ENCODE measurements at places on chromosomes 7 and 10. TPM values are rescaled to one million over a fixed set of nuclear protein-coding genes. Genes with fewer than 3 reads are reported as not detected.
A peak's percentile ranks its signal among the peaks of the same experiment; 100 is the strongest.

The GTF2IRD1 gene
- 14.4 TPM for total RNA-seq

The CTTNBP2 gene
- 0.76 TPM for total RNA-seq

The TRIM50 gene
- total RNA-seq = not detected

The SPDYE2 gene
- total RNA-seq = not detected

The CACNB2 gene
- total RNA-seq = 37.0 TPM

The UCMA gene
- not detected for total RNA-seq

The UFSP1 gene
- total RNA-seq = 1.0 TPM

The FHIP2A gene
- total RNA-seq = 32.1 TPM

The KAZALD1 gene
- total RNA-seq = 11.1 TPM

The CYP2E1 gene
- total RNA-seq = not detected

The FAM25G gene
- not detected for total RNA-seq

The SAP25 gene
- total RNA-seq = not detected

The ACTL6B gene
- not detected for total RNA-seq

The SEMA3E gene
- not detected for total RNA-seq

The C10orf90 gene
- total RNA-seq = not detected

- H3K36me3 ChIP-seq = no peaks in the 10 kb centered on the region
- no peak overlapping the region for H3K4me3 ChIP-seq
- H3K27me3 ChIP-seq = no peaks in the 10 kb centered on the region
- H3K27ac ChIP-seq = no peak overlapping the region
Measured at GRCh38 chr7:157654350-157654749, 317.5 kb downstream of the DNAJB6 start.

- H3K4me3 ChIP-seq = no peak overlapping the region
- H3K27me3 ChIP-seq = no peaks in the 10 kb centered on the region
- no peaks in the 10 kb centered on the region for H3K36me3 ChIP-seq
- H3K4me1 ChIP-seq = no peaks in the 10 kb centered on the region
Measured at GRCh38 chr7:119737390-119737789, 535.6 kb upstream of the KCND2 start.

GRCh38 chr7:134453518-134453917, 5.4 kb downstream of the AKR1B1 start:
- H3K36me3 ChIP-seq = peaks cover 12% of the 10 kb centered on the region
- no peak for DNase-seq
- H3K27me3 ChIP-seq = no peaks in the 10 kb centered on the region
- peak overlapping the region; percentile 42 for H3K27ac ChIP-seq
- no peak overlapping the region for H3K4me3 ChIP-seq

- peak; percentile 23 for DNase-seq
- no peak overlapping the region for H3K4me3 ChIP-seq
- H3K27me3 ChIP-seq = no peaks in the 10 kb centered on the region
- H3K4me1 ChIP-seq = peaks cover 7% of the 10 kb centered on the region
- no peak overlapping the region for H3K27ac ChIP-seq
Measured at GRCh38 chr7:2710286-2710655, 22.3 kb downstream of the AMZ1 start.

- no peak overlapping the region for H3K27ac ChIP-seq
- H3K4me3 ChIP-seq = no peak overlapping the region
- no peak for DNase-seq
- H3K36me3 ChIP-seq = no peaks in the 10 kb centered on the region
- peaks cover 22% of the 10 kb centered on the region for H3K4me1 ChIP-seq
Measured at GRCh38 chr10:132390170-132390920, 6.7 kb upstream of the PWWP2B start.

GRCh38 chr10:7121154-7121797, 289.6 kb downstream of the SFMBT2 start:
- H3K4me1 ChIP-seq = no peaks in the 10 kb centered on the region
- no peaks in the 10 kb centered on the region for H3K27me3 ChIP-seq

- H3K4me1 ChIP-seq = no peaks in the 10 kb centered on the region
- H3K36me3 ChIP-seq = peaks cover 87% of the 10 kb centered on the region
- H3K27ac ChIP-seq = no peak overlapping the region
- H3K4me3 ChIP-seq = no peak overlapping the region
- no peak for DNase-seq
Measured at GRCh38 chr10:13672548-13672947, 85.8 kb downstream of the PRPF18 start.

DNA sequence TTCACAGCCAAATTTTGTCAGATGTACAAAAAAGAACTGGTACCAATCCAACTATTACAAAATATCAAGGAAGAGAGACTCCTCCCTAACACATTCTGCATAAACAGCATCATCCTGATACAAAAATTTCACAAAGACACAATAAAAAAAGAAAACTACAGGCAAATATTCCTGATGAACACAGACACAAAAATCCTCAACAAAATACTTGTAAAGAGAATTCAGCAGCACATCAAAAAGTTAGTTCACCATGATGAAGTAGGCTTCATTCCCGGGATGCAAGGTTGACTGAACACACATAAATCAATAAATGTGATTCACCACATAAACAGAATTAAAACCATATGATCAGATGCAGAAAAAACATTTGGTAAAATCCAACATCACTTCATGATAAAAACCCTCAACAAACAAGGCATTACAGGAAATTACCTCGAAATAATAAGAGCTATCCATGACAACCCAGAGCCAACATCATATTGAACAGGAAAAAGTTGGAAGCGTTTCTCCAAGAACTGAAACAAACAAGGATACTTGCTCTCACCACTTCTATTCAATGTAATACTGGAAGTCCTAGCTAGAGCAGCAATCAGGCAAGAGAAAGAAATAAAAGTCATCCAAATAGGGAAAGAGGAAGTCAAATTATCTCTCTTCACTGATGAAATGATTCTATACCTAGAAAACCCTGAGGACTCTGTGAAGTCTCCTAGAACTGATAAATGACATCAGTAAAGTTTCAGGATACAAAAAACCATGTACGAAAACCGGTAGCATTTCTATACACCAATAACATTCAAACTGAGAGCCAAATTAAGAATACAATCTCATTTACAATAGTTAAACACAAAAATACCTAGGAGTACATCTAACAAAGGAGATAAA, 223.1 kb downstream of the REEP3 start:
- no peaks in the 10 kb centered on the region for H3K27me3 ChIP-seq

DNA sequence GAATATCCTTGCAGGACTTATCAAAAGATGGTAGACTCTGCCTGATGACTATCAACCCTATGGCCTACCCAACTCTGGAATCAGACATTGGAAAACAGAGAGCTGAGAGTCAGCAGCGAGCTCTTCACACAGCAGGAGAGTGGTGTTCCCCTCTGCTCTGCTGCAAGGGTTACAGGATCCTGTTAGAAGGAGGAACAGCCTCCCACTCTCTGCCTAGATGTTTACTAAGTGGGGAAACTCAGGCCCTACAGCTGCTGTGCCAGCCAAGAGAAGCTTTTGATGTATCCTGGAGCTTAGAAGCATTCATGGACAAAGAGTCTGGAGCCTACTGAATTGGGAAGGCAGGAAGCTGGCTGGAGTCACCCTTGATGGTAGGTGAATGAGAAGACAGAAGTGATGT, 104.6 kb downstream of the ABLIM1 start:
- H3K4me1 ChIP-seq = peaks cover 20% of the 10 kb centered on the region
- no peak overlapping the region for H3K4me3 ChIP-seq
- DNase-seq = no peak
- no peaks in the 10 kb centered on the region for H3K36me3 ChIP-seq

GRCh38 chr10:100917071-100917470, 4.3 kb downstream of the SLF2 start:
- H3K4me3 ChIP-seq = no peak overlapping the region
- H3K36me3 ChIP-seq = peaks cover 35% of the 10 kb centered on the region
- H3K27ac ChIP-seq = no peak overlapping the region
- H3K27me3 ChIP-seq = no peaks in the 10 kb centered on the region

DNA sequence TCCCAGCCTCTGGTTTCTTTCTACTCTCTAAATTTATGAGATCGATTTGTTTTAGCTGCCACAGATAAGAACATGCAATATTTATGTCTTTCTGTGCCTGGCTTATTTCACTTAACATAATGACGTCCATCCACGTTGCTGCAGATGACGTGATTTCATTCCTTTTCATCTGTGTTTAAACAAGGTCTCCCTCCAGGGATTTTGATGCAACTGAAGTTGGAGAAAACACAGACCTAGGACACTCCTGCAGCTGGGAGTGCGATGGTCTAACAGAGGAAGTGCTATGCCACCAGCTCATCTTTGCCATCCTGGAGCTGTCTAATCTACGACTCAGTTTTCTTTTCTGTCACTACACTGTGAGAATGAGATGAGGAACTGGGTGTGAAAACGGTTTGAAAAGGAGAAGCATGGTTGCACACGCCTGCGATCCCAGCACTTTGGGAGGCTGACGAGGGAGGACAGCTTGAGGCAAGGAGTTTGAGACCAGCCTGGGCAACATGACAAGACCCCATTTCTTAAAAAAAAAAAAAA, 1.5 kb upstream of the KCTD7 start:
- peak overlapping the region; percentile 93 for H3K27ac ChIP-seq
- no peaks in the 10 kb centered on the region for H3K27me3 ChIP-seq
- DNase-seq = no peak
- H3K4me1 ChIP-seq = peaks cover 29% of the 10 kb centered on the region

- no peak for DNase-seq
- no peaks in the 10 kb centered on the region for H3K27me3 ChIP-seq
- H3K4me3 ChIP-seq = no peak overlapping the region
- no peaks in the 10 kb centered on the region for H3K4me1 ChIP-seq
- no peak overlapping the region for H3K27ac ChIP-seq
Measured at GRCh38 chr7:3575753-3576531, 274.9 kb downstream of the SDK1 start.

- DNase-seq = peak; percentile 41
- peaks cover 12% of the 10 kb centered on the region for H3K4me1 ChIP-seq
- H3K4me3 ChIP-seq = peak overlapping the region; percentile 30
- H3K27me3 ChIP-seq = no peaks in the 10 kb centered on the region
- no peaks in the 10 kb centered on the region for H3K36me3 ChIP-seq
Measured at GRCh38 chr10:91796331-91797047, 1.7 kb upstream of the TNKS2 start.

- DNase-seq = no peak
- no peaks in the 10 kb centered on the region for H3K27me3 ChIP-seq
- no peak overlapping the region for H3K27ac ChIP-seq
- no peak overlapping the region for H3K4me3 ChIP-seq
- H3K36me3 ChIP-seq = no peaks in the 10 kb centered on the region
Measured at GRCh38 chr7:11650500-11650899, 181.5 kb downstream of the THSD7A start.

DNA sequence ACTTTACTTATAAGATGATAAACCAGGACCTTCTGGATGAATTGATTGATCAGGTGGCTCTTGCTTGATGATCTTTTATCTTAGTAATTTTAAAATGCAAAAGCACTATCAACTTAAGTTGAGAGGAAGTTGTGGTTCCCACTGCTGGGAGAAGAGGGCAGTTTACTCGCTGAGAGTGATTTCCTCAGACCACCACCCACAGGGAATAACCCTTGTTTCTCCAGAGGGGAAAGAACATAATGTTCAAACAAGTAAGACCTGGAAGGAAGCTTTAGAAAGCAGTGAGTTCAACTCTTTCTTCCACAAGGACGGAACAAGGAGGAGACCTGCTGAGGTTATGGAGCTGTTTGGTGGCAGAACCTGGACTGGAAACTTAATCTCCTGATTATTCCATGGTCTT, 138.7 kb downstream of the FAM204A start:
- H3K27me3 ChIP-seq = no peaks in the 10 kb centered on the region
- DNase-seq = no peak
- H3K36me3 ChIP-seq = no peaks in the 10 kb centered on the region
- no peak overlapping the region for H3K27ac ChIP-seq

DNA sequence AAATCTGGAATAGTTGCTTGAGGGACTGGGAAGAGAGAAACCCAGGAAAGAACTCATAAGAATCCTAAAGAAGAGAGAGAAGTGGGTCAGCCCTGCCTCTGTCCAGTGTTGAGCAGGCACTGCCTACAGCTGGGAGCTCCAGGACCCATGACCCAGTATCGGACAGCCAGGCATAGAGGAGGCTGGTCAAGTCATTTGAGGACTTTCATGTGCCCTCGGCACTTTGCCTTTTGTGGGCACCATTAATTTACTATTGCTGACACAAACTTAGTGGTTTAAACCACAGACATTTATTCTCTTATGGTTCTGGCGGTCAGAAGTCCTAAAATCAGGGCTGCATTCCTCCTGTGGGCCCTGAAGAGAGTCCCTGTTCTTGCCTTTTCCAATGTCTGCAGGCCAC, 60.3 kb downstream of the CPXM2 start:
- H3K4me3 ChIP-seq = no peak overlapping the region
- no peak for DNase-seq
- no peak overlapping the region for H3K27ac ChIP-seq

GRCh38 chr10:95445223-95445836, 115.8 kb downstream of the SORBS1 start:
- peak; percentile 85 for DNase-seq
- H3K4me1 ChIP-seq = peaks cover 3% of the 10 kb centered on the region
- H3K36me3 ChIP-seq = no peaks in the 10 kb centered on the region

- H3K27ac ChIP-seq = no peak overlapping the region
- no peak overlapping the region for H3K4me3 ChIP-seq
- H3K4me1 ChIP-seq = no peaks in the 10 kb centered on the region
- no peak for DNase-seq
Measured at GRCh38 chr10:88311264-88311663, 271.9 kb downstream of the RNLS start.

GRCh38 chr7:35032166-35032565, 5.1 kb downstream of the DPY19L1 start:
- DNase-seq = no peak
- no peak overlapping the region for H3K4me3 ChIP-seq
- no peaks in the 10 kb centered on the region for H3K27me3 ChIP-seq
- H3K36me3 ChIP-seq = no peaks in the 10 kb centered on the region

DNA sequence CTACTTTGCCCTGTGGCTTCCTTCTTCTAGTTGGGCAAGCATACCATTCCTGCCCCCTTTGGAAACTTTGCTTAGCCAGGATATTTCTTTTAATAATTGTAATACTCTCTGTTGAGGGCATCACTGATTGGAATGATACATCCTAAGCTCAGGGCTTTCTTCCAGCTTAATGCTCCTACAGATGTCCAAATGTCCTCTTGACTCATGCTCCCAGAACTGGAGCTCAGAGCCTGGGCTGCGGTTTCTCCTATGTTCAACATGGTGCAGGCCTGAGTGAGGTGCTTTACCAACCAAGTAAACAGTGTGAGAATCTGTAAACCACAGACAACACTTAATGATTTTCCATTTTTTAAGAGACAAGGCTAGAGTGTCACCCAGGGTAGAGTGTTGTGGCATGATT, 108.6 kb downstream of the LRRC4 start:
- H3K36me3 ChIP-seq = no peaks in the 10 kb centered on the region
- no peak for DNase-seq
- H3K27me3 ChIP-seq = no peaks in the 10 kb centered on the region

DNA sequence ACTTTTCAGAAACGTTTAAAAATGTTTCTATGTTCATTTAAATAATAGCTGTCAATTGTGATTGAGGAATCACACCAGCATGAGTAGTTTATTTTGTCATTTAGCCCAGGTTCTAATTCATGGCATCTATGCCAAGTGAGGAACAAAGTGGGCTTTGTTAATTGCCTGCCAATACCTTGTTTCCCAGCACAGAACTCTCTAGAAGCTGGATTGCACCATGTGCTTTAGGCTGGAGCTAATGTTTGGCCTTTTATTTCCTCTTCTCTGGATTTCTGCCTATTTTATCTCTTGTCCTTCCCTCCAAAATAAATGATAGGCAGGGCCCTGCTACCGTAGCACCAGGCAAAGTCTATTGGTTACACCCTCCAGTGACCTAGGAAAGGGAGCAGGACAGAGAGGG, 109.9 kb upstream of the ITGB1 start:
- no peaks in the 10 kb centered on the region for H3K4me1 ChIP-seq
- H3K27ac ChIP-seq = no peak overlapping the region
- DNase-seq = no peak
- no peaks in the 10 kb centered on the region for H3K27me3 ChIP-seq

GRCh38 chr7:141014125-141014523, 628 bp downstream of the MRPS33 start:
- H3K36me3 ChIP-seq = peaks cover 12% of the 10 kb centered on the region
- H3K4me3 ChIP-seq = peak overlapping the region; percentile 63
- peaks cover 3% of the 10 kb centered on the region for H3K27me3 ChIP-seq
- peak overlapping the region; percentile 91 for H3K27ac ChIP-seq

All from heart left ventricle (tissue), 16 donors.